Stimulated activated CD8-positive, alpha-beta memory T cell treated with anti-CD3 and anti-CD28 coated beads, Interleukin-4, amount 100 ng/mL, for 4 hours (primary cell): ENCODE measurements at places on chromosomes 5 and 9.
A peak's percentile ranks its signal among the peaks of the same experiment; 100 is the strongest.

GRCh38 chr9:19188771-19189170 is 41.7 kb upstream of the DENND4C start:
- no peak for DNase-seq

DNA sequence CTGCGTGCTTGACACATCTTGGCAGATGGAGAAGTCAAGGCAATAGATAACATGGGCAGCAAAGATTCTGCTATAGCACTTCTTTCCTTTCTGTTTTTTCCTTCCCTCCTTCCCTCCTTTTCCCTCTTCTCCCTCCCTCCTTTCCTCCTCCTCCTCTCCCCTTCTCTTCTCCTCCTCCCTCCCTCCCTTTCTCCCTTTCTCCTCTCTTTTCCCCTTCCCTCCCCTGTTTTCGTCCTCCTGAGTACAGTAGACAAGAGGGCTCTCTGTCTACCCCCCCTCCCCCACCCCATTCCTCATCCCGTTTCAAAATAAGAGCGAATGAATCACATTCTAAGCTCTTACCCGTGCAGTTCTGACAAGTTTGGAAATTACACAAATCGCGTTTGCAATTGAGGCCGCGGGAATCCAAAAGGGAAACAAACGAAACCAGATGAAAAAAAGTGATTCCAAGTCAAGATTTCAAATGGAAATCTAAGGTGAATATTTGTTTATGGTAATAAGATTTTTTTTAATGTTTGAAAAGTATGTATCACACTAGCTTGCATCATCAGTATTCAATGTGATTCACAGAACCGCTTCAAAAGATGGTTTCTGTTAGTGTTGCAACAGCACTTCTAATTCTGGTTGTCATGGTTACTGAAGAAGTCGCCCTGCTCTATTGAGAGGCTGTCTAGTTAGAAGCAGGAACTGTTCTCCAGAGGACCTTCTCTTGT is 1.3 kb downstream of the NIM1K start:
- no peak for DNase-seq

DNA sequence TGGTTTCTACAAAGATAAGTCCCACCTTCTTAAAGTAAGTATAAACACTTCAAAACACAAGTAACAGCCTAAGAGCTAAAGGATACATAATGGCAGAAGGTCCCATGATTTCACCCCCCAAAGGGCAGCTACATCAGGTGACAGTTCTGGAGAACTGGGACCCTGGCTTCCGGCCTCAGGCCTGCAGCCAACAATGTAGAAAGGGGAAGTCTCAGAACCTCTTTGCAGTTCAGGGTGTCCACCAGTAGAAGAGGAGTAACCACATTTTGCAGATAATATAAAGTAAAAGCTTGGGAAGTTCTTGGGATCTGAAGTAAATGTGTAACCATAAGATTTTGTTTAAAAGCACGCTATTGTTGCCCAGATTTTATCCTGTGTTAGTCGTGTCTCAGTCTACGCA is 267.4 kb upstream of the VLDLR start:
- DNase-seq = no peak

DNA sequence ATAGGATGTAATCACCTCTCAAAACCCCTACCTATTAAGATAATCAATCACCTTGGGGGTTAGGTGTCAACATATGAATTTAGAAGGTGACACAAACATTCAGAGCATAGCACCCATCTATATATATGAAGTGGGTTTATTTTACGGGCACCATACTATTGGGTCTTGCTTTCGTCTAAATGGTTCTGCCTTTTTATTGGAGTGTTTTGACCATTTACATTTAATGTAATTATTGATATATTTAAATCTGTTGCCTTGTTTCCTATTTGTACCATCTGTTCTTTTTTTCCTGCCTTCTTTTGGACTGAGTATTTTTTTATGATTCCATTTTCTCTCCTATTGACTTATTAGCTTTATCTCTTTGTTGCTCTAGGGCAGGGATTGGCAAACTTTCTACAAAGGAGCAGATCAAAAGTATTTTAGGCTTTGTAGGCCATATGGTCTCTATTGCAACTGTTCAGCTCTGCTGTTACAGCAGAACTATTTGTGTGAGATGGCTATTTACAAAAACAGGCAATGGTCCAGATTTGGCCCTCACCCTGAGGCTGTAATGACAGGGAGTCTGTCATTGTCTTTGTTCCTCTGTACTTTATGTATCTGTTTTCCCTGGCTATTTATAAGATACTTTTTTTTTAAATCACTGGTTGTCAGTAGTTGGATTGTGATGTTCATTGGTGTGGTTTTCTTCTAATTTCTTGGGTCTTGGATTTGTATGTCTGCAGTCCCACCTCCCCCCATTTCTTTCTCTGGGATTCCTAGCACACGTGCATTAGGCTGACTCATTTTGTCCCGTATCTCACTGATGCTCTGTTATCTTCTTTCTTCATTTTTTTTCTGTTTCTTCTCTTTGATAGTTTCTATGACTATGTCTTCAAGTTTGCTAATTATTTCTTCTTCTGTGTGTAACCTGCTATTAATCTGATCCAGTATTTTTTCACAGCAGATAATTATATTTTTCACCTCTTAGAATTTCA is 127.1 kb downstream of the DAB2IP start:
- no peak for DNase-seq

- DNase-seq = peak; percentile 53
These were observed 10.2 kb downstream of the C9orf50 start for GRCh38 chr9:129610473-129611306.

DNA sequence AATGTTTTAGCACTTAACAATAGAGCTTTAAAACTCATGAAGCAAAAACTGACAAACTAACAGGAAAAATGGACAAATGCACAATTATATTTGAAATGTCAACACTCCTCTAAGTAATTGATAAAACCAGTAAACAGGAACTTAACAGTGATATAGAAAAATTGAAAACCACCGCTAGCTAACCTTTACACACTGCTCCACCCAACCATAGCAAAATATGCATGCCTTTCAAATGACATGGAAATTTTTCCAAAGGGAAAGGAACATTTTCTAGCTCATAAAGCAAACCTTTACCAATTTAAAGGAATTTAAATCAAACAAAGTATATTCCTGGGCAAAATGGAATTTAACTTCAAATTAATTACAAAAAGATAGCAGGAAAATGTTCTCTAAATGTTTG is 109.2 kb downstream of the ADAMTS19 start:
- DNase-seq = no peak

- no peak for DNase-seq
These were observed 49.0 kb downstream of the GSN start for GRCh38 chr9:121316852-121317373.

DNA sequence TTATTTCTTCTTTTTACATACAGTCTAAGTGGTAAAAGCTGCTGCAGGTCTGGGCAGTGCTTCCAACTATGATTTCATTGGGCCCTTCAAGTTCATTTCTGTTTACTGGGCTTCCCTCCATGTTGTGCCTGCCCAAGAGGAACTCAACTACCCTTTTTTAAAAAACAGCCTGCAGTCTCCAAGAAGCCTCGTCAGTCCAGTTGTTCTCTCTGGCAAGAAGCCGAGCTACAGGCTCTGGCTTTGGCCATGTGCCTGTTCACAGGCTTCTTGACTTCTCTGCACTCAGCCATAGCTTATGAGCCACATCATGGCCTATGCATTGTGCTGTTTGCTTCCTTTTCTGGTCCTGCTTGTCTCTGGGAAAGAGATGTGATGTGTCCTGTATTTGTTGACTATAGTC is 119.7 kb upstream of the PJA2 start:
- no peak for DNase-seq

- no peak for DNase-seq
These were observed 105.8 kb upstream of the SPATA31D4 start for GRCh38 chr9:81822301-81822865.

DNA sequence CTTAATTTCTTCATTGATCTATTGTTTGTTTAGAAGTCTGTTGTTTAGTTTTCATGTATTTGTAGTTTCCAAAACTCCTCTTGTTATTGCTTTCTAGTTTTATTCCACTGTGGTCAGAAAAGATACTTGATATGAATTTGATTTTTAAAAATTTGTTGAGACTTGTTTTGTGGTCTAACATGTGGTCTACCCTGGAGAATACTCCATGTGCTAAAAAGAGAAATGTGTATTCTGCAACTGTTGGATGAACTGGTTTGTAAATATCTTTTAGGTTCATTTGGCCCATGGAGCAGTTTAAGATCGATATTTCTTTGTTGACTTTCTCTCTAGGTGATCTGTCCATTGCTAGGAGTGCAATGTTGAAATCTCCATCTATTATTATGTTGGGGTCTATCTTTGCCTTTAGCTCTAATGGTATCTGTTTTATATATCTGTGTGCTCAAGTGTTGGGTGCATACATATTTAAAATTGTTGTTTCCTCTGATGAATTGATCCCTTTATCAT is 150.6 kb upstream of the ATP10B start:
- DNase-seq = no peak

DNA sequence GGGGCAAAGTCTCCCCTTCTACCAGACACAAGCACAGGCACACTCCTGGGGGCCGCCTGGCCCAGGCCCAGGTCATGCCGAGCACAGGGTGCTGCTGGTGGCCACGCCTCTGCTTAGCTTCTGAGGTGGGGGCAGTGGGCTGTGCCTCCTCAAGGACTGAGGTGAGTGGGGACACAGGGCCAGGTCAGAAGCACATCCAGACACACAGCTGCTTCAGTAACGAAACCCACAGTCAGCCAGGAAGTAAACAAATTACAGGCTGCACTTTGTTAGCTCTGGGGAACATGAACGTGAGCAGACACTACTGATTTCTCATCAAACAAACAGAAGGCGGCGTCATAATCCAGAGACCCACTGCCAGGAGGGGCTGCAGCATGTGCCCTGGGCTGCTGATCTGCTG is 192.4 kb downstream of the HSPA4 start:
- no peak for DNase-seq

DNA sequence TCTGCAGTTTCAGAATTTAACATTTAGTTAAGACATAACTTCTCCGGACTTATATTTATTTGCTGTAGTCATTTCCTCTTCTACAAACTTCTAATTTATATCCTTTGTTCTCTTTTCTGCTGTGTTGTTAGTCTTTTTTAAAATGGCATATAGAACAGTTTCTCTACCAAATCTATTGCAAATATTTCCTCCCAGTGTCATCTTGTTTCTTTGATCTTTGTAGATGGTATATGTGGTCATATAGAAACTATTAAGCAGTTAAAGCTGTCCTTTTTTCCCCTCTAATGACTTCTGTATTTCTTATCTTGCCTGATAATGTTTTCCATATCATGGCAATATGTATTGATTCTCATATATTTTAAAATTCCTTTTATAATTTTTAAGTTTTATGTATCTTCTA is 264.5 kb downstream of the MCTP1 start:
- no peak for DNase-seq

- DNase-seq = no peak
These were observed 122.9 kb downstream of the BASP1 start for GRCh38 chr5:17340379-17340778.

GRCh38 chr9:97510797-97511654 is 9.6 kb downstream of the TMOD1 start:
- DNase-seq = no peak

- DNase-seq = no peak
These were observed 164.6 kb downstream of the CARTPT start for GRCh38 chr5:71883742-71884103.

GRCh38 chr9:98848450-98849149 is 41.1 kb downstream of the GALNT12 start:
- peak; percentile 29 for DNase-seq

- no peak for DNase-seq
These were observed 107.7 kb downstream of the MTRR start for GRCh38 chr5:7976411-7977190.

DNA sequence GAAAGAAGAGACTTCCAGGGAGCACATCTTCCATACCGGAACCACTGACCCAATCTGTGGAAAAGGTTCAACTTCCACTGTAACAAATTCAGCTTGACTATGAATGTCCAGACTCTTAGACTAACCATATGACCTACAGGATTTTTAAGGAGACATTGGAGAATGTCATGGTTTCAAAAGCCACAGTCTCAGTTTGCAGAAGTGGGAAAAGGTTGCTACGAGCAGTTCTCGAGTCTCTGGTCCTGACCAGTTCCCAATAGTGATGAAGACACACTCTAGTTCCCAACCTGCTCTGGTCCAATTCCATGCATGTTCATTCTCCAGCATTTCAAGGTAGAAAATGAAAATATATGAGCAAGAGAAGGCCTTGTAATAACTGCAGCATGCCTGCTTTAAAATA is 158.0 kb downstream of the MAPKAP1 start:
- DNase-seq = no peak

GRCh38 chr5:88144219-88145001 is 124.2 kb downstream of the TMEM161B start:
- no peak for DNase-seq

DNA sequence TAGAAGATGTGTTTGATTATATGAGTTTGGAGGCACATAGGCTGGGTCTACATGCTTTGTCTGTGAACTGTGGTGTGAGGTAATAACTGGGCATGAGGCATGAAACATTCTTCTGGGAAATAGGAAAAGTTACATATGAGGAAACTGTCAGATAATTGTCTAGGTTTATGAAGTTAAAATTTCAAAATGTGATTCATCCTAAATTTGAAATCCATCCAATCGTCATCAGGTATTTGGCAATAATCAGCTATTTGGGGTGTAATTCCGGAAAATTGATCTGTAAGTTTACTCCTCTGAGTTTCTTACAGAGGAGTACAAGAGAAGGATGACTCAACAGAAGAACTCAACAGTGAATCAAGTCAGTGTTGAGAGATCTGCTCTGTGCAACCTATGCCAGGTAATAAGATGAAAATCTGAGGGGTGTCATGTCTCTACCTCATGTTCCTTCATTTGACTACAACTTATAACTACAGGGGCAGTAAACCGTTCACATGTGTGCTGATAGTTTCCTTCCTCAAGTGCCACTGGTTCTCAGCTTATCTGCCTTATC is 1171.6 kb upstream of the CDH18 start:
- no peak for DNase-seq

GRCh38 chr5:139897982-139898381 is 102.4 kb downstream of the PSD2 start:
- no peak for DNase-seq

DNA sequence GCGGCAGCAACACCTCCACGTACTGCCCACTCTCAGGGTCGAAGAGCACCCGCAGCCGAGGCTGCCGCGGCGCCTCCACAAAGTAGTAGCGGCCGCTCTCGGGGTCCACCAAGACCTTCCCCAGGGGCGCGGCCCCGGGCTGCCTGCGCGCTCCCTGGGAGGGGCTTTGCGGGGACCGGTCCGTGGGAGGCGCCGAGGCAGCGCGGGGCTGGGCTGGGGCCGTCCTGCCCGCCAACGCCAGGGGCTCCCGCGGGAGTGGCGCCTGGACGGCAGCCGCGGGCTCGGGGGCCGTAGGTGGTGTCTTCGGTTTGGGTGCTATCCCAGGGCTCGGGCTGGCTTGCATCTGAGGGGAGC is 2.6 kb upstream of the MZB1 start:
- no peak for DNase-seq

GRCh38 chr9:68979538-68980314 is 34.2 kb downstream of the PRKACG start:
- DNase-seq = no peak

- no peak for DNase-seq
These were observed 77.4 kb downstream of the NR2F1-AS1 start for GRCh38 chr5:93503598-93504067.

GRCh38 chr5:14071433-14071832 is 71.7 kb upstream of the TRIO start:
- DNase-seq = no peak
